ENCODE measurements at places on chromosomes 16 and 17.

DNA sequence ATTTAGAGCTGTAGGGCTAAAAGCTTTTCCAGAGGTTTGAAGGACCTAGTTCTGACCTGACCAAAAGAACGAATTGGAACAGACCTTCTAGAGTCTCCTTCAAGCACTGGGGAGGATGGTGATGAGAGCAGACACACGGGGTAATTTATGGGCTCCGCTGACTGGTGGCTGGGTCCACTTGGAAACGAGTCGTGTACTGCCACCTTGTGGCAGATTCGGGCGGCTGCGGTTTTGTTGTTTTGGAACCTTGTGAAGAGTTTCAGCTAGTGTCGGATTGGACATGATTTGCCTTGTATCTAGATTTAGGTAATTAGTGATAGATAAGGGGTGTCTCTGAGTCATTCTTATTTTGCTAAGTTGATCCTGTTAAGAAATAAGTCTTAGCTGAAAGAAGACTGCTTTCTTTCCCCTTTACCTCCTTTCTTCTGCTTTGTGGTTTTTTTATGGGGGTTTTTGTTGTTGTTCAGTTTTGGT lies 98.9 kb downstream of the AATF start:
- DNase-seq, result peak; percentile 23

DNA sequence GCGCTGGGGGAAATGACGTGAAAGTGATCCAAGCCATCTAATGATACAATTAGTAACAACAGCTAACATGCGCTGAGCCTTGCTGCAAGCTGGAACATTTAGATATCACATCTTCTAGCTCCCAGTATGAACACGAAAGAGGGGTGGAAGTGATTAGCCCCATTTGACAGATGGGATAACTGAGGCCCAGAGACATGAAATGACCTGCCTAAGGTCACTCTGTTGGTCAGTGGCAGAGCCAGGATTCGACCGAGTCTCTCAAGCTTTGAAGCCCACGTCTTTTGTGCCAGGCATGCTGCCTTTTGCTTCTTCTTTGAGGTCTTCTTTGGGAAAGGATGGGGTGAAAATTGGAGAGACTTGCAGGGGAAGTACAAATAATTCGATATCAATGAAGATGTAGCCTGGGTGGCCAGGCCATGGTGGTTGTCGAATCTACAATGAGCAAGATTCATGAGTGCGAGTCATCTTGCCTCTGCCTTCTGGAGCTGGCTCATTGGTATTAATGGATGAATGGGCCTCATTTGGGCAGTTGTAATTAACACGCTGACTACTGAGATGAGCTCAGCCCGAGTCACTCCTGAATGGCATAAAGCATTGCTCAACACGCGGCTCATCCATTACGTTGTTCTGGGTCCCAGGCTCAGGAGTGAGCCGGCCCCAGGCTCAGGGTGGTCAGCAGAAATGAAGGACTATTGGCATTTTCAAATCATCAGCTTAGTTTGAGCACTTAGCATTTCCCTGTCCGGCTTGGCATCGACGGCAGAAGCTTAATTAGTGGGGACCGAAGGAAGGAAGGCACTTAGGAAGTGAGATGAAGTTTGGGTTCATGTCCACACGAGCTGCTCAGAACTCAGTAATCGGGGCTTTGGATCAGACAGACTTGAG lies 28.0 kb upstream of the GPRC5B start:
- no peak for DNase-seq

DNA sequence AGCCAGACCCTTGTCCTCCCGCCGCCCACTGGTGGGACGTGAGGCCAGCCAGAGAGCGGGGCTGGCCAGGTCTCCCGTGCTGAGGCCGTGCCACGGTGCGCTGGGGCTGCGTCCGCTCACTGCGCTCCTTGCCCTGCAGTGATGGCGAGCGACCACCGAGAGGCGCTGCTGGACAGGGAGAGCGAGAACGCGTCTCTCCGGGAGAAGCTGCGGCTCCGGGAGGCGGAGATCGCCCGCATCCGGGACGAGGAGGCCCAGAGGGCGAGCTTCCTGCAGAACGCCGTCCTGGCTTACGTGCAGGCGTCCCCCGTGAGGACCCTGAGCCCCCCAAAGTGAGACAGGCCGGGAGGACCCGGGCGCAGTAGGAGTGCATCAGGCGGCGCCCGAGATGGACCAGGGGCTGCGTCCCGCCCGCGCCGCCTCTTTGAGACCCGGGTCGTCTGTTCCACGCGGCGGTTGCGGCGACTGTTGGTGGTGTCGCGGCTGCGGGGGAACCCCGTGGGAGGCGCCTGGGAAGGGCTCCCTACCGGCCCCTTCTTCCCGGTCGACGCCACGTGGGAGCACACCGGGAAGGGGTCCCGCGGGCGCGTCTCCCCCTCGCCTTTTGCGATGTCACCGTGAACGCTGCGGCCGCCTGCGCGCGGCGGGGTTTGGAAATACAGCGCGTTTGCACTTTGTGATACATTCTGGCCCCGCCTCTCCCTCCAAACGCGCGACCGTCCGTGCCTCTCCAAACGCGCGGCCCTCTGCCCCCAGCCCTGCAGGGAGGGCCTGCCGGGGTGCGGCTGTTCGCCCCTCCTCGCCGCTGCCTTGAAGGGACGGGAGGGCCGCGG lies 792 bp upstream of the RAC3 start:
- no peak for DNase-seq

- DNase-seq, result no peak
Measured at GRCh38 chr16:12708266-12708665, 95.4 kb downstream of the CPPED1 start.

DNA sequence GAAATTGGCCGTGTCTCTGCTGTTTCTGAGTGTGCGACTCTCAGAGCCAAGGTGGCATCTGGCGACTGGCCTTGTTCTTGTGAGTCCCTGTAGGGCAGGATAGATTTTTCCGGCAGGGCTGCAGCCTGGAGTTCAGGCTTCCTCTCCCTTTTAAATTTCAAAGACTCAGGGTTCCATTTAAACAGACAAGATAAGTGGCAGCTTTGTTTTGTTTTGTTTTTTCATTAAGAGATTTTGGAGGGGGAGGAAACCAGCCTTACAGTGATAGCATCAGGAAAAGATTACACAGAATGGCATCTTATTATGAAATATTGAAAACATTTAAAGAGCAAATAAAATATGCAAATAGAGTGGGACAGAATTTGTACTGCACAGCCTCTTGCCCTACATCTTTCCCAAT lies 151.3 kb downstream of the RPTOR start:
- no peak for DNase-seq

- DNase-seq, result no peak
Measured at GRCh38 chr16:83247767-83248372, 559.9 kb upstream of the HSBP1 start.

GRCh38 chr16:81629896-81630634 lies 149.0 kb upstream of the PLCG2 start:
- DNase-seq, result no peak
